ENCODE measurements at places on chromosomes 6 and 20. TPM values are rescaled to one million over a fixed set of nuclear protein-coding genes. Genes with fewer than 3 reads are reported as not detected.

- H3K27me3 ChIP-seq = no peaks in the 10 kb centered on the region
- peaks cover 3% of the 10 kb centered on the region for H3K4me1 ChIP-seq
- H3K36me3 ChIP-seq = no peaks in the 10 kb centered on the region
- no peak for DNase-seq
- H3K4me3 ChIP-seq = no peak overlapping the region
These were observed 38.0 kb downstream of the CDKAL1 start for GRCh38 chr6:20572288-20572687.

RIPOR2 gene
- total RNA-seq = 17.6 TPM

GRCh38 chr6:115618256-115618655 lies 442.4 kb downstream of the FRK start:
- H3K27ac ChIP-seq = no peak overlapping the region
- H3K36me3 ChIP-seq = no peaks in the 10 kb centered on the region
- no peaks in the 10 kb centered on the region for H3K4me1 ChIP-seq
- no peaks in the 10 kb centered on the region for H3K27me3 ChIP-seq
- DNase-seq = no peak

- H3K27me3 ChIP-seq = peaks cover 99% of the 10 kb centered on the region
- H3K4me1 ChIP-seq = no peaks in the 10 kb centered on the region
- no peak for DNase-seq
- no peak overlapping the region for H3K27ac ChIP-seq
- no peaks in the 10 kb centered on the region for H3K36me3 ChIP-seq
- no peak overlapping the region for H3K4me3 ChIP-seq
These were observed 401 bp downstream of the SLC32A1 start for GRCh38 chr20:38724626-38725147.

VEGFA gene
- 179 TPM for total RNA-seq

VSTM2L gene
- total RNA-seq = 3.6 TPM

PEX6 gene
- total RNA-seq = 39.4 TPM

GRCh38 chr6:16511723-16512489 lies 249.4 kb downstream of the ATXN1 start:
- H3K36me3 ChIP-seq = no peaks in the 10 kb centered on the region
- no peak overlapping the region for H3K4me3 ChIP-seq
- H3K27me3 ChIP-seq = no peaks in the 10 kb centered on the region
- H3K27ac ChIP-seq = peak overlapping the region; percentile 29
- H3K4me1 ChIP-seq = peaks cover 19% of the 10 kb centered on the region

Measured in hepatocyte (in vitro differentiated cells).